WERI-Rb-1 (cell line): ENCODE measurements at places on chromosomes 2 and 18.

- DNase-seq: no peak
These were observed 111.8 kb upstream of the CYP20A1 start for GRCh38 chr2:203126996-203127395.

DNA sequence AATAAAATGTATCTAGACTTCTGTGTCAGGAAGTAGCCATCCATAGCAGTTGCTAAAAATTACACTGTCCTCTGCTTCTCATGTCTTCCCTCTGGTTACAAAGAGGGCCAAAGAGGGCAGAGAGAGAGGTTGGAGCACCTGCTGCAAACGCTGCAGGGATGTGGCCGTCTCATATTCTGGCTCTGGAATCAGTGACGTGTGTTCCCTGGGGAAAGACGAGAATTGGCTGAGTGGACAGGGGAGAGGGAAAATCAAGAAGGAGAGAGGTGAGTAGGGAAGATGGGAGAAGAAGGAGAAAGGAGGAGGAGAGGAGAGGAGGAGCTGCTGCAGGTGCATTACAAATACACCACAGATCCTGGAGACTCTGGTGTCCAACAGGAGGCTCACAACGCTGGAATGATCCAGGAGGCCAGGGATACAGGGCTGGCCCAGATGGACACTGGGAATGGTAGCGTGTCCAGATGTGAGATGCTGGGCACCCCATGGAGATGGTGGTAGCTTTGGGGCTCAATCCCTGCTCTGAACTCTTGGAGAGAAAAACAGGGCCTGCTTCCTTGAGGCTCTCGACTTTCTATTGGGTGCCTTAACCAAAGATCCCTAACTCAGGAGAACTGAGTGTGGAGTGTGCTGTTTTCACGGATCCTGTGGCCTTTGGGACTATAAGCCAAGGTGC, 118.4 kb upstream of the PXDN start:
- no peak for DNase-seq

GRCh38 chr2:6968319-6969100, 51.3 kb downstream of the RNF144A start:
- peak; percentile 50 for DNase-seq

GRCh38 chr2:211351987-211352386, 795.6 kb downstream of the CPS1 start:
- DNase-seq: no peak

- peak; percentile 88 for DNase-seq
These were observed 142.2 kb upstream of the PXDN start for GRCh38 chr2:1886405-1886992.

GRCh38 chr2:240949791-240950705, 43.9 kb downstream of the CROCC2 start:
- no peak for DNase-seq

GRCh38 chr2:1420746-1421480, 7.7 kb downstream of the TPO start:
- no peak for DNase-seq

GRCh38 chr2:213429516-213429915, 145.3 kb downstream of the SPAG16 start:
- DNase-seq: no peak

- DNase-seq: no peak
These were observed 71.6 kb downstream of the CLIP4 start for GRCh38 chr2:29186817-29187216.

DNA sequence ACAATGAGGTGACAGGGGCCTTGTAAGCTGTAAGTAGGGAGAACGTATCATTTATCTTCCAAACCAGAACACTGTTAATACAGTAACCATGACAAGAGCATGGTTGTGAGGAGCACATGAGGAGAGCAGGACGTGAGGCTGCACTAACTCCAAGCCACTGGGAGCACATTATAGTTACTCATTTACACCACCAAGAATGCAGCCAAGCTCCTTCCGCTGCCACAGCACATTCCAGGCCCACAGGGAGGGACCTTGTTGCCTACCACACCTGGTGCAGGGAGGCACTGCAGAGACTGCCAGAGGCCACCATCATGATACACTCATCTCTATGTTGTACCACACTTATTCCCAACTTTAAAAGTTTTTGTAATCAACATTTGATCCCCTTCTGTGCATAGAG, 13.5 kb upstream of the SFXN5 start:
- no peak for DNase-seq

GRCh38 chr2:172297950-172298349, 129.4 kb upstream of the ITGA6 start:
- DNase-seq: no peak

DNA sequence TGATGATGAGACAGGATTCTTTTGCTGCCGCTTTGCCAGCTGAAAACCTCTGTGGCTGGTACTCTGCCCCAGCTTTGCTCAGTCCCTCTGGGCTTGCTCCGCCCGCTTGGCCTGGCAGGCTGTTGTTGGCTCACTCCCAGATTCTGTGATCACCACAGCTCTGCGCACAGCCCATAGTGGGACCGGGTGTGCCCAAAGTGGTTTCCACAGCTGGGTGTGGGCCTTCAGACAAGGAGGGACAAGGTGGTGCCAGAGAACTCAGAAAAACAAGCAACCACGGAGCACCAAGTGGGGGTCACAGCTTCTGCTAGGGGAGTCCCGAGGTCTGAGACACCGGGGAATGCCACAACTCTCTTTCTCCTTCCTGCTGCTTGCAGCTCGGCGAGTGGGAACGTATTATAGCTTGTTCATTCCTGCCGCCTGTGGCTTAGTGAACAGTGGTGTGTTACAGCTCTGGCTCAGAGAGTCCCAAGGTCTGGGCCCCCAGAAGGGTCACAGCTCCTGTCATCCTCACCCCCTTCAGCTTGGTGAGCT, 9.2 kb upstream of the KYNU start:
- DNase-seq: no peak

GRCh38 chr2:33583194-33583938, 15.7 kb downstream of the FAM98A start:
- no peak for DNase-seq

DNA sequence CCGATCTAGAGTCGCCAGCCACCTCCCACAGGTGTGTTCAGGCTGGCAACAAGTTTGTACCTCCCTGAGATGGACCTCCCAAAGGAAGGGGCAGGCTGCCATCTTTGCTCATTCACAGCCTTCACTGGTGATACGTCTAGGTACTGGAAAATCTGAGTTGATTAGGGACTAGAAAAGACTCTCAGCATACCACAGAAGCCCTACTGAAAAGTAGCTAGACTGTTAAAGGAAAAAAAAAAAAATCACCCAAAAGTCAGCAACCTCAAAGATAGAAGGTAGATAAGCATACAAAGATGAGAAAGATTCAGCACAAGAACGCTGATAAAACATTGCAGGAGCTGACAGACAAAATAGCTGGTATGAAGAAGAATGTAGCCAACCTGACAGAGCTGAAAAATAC, 128.6 kb upstream of the WDR75 start:
- DNase-seq: no peak

DNA sequence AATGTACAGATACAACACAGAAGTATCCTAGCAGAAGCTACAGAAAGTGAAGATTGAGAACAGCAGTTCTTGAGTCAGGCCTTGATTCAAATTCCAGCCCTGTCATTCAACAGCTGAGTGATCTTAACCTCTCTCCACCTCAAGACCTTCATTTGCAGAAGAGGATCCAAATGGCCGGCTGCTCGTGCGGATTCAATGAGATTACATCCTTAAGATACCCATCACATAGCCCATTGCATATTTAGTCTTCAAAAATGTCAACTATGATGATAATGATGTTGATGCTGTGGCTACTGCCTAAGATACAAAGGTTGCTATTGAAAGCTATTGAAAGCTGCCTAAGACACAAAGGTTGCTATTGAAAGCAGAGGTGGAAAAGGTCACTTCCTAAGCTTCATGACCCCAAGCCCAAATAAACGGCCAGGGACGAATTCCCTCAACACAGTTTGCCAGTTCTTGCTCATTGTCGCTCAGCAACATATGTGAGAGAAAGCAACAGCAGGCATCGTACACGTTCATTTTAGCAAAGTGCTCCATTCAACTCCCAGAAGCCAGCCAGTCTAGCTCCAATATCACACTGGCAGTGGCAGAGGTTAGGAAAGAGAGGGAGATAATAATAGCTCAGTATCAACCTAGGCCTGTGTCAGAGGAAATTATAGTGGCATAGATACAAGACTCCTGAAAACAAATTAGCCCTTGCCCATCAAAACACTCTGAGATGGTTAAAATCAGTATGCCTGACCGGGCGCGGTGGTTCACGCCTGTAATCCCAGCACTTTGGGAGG, 36.1 kb downstream of the MRPL35 start:
- DNase-seq: no peak

DNA sequence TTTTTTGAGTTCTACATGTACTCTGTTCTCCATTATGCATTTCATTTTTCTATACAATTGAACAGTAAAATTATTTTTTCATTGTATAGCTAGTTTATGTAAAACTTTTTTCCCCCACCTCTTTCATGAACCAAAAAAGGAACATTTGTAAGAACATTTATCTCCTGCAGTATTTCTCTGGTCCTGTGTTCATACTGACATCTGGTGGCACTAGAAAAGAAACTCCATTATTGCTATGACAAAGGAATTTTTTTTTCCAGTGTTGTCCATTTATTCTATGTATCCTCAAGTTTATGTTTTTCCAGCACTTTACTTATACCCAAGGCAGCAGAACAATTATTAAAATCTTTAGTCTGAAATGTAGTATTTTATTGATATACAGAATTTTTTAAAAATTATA, 27.4 kb upstream of the CHAC2 start:
- no peak for DNase-seq

DNA sequence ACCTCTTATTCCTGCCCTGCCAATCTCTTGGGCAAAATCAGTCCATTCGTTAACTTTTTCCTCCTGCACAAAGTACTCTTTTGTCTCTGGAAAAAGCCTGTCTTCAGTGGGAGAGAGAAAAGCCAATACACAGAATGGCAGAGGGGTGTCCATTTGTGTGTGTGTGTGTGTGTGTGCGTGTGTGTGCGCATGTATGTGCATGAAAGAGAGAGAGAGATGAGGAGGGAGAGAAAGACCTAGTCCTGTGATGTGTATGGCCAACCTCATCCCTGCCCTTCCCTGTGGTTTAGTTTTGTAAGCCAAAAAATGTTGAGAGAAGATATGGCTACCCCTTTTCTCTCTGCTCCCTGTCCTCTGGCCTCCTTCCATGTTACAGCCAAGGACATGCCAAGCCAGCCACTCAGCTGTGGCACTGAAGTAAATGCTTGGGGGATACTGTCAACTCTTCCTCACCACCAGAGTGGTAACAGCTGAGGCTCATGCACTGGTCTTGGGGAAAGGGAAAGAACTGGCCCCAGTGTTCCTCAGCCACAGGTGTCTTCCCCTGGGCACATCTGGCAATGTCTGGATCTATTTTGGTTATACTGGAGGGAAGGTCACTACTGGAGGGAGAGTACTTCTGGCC, 10.6 kb downstream of the SLC4A5 start:
- no peak for DNase-seq

DNA sequence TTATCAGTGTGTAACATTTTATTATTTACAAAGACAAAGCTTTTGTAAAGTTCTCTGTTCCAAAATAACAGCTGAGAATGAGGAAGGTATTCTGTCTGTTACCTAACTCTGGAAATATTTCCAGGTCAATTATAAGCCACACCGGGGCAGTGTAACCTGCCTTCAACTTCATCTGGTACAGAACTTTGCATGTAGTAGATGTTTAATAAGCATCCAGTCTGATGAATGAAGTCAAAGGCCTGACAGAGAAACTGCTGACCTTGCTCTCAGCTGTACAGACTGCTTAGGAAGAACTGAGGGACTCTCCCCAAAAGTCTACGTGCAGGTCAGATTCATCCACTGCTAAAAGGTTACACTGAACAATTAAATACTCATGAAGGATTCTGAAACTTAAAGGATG, 43.3 kb downstream of the WDFY1 start:
- no peak for DNase-seq

DNA sequence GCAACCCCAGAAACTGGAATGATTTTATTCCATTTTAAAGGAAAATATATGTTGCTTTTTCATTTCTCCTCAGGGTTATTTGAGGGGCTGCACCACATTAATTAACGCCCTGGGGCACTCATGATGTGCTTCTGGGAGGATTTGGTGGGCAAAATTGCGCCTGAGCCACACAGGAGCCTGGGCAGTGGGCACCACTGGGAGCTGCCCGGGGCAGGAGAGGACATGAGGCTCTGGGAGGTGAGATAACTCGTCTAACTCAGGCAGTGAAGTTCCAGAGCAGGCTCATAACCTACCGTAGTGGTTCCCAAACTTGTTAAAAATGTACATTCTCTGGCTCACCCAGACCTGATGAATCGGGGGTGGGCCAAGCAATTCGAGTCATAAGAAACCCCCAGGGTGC, 68.3 kb downstream of the EDAR start:
- DNase-seq: no peak

- DNase-seq: no peak
These were observed 12.8 kb upstream of the SMCHD1 start for GRCh38 chr18:2642771-2643170.

DNA sequence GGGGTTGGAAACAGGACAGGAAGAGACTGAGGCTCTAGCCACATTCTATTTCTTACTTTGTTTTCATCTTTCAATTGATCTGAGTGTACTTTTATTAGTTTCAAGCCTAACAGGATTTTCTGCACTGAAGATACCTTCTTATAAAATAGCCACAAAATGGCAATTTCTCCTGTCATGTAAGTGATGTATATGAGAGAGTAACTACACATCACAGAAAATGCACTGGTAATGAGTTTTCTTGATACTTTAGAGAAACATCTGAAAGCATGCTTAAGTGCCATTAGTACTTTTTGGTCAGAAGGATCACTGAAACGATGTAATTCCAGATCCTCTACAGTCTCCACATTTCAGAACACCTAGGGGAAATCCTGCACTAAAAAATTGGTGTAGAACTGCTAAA, 104.8 kb downstream of the CABYR start:
- DNase-seq: no peak

DNA sequence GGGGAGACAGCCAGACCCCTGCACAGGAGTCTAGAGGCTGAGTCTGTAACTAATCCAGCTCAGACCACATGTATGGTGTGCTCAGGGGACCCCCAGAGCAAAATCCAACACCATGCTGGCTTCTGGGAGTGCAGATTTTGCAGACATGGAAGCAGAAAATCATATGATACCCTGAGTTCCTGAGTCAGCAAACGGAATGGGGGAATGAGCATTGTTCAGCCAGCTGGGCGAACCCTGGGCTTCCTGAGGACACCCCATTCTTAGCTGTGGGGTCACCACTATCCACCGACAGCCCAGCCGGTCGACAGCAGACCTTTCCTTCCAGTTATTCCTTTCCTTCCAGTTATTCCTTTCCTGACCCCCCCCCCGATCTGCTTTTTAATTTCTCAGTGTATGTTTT, 322.9 kb downstream of the GBX2 start:
- no peak for DNase-seq

GRCh38 chr18:43139288-43139946, 23.9 kb upstream of the RIT2 start:
- DNase-seq: no peak

GRCh38 chr2:17353263-17353662, 165.0 kb downstream of the RAD51AP2 start:
- no peak for DNase-seq

GRCh38 chr18:13745696-13746095, 19.2 kb downstream of the RNMT start:
- no peak for DNase-seq
